T-helper 17 cell (primary cell): ENCODE measurements at places on chromosomes 12 and 14. TPM values are rescaled to one million over a fixed set of nuclear protein-coding genes. Genes with fewer than 3 reads are reported as not detected.

DNA sequence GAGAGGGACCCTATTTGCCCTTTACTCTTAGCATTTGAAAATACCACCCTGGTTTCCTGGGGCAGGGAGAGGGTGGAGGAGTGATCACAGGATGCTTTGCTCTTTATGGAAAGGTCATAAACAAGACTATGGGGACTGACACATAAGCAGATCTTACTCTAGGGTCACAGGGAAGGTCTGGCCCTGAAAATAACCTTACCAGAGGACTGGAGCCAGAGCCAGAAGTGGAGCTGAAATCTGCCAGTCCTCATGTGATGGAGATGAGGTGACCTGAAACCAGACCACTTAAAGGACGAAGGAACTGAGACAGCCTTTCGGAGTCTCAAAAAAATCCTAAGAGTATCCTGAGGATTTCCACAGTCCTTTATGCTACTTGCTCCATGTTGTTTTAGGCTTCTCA, 12.4 kb downstream of the PFKM start:
- DNase-seq, result no peak

DNA sequence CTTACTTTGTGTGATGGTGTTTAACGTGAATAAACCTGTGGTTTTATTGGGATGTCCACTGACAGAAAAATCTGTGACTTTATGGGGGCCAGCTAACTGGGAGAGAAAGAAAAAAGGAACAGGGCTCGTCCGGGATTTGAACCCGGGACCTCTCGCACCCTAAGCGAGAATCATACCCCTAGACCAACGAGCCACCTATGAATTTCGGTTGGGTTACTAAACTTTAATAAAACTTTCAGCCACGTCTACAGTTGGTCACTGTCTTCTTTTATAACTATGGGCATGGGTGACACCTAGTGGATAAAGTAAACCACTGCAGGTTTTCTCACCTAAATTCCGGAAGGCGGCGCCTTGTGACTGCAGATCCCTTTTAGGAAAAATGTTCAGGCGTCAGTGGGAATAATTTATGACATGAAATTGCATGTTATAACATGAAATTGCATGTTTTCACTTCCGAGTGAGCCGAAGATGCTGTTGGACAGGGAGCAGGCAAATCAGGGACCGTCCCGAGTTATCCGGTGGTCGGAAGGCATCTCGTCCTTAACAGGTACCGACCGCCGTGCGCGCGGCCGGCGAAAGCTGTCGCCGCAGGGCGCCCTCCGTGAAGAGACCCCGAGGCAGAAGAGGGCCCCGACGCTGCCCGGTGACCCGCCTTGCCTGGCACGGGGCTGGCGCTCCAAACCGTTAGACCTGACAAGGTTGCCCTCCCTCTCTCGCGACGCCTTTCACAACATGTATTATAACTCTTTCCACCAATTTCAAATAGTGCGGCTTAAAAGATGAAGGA, 18.2 kb upstream of the RNASE12 start:
- peak; percentile 34 for DNase-seq

DNA sequence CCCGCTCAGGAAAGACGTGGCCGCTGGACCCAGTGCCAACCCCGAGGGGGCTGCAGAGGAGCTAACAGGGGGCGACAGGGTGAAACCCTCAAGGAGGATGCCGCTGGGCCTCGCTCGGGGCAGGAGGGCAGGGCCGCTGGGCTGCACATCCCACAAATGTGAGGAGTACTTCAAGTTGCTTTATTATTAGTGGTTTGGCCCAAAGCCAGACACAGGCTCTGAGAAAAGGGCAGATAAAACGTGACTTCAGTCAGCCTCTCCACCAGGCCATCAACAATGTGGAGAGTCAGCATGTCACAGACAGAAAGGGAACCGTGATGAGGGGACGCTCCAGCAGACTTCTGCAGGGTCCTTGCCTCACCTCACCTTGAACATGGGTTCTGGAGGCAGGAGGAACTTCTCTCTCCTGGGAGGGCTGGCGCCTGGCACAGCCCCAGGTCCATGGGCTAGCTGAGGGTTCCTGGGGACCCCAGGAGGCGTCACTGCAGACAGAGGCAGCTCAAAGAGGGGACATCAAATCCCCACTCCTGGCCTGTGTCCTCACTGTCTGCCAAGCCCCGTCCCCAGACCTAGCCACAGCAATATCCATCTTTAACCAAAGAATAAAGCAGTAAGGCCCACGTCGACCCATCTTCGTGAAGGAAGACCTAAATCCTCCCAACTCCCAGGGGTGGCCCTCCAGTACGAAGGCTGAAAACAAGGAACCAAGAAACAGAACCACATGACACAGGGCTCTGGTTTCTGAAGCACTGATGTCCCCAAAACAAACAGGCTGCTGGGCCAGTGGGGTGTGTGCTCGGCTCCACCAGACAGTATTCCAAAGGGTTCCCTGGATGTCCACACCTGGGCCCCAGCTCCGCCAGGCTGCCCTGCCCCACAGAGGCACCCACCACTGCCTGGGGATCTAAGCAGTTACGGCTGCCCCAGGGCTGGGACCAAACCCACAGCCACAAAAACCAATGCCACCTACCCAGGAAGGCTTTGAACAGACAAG, 35.1 kb downstream of the CCDC85C start:
- no peak for DNase-seq

GRCh38 chr12:49274396-49275069, 9.7 kb downstream of the TUBA1C start:
- no peak for DNase-seq

DNA sequence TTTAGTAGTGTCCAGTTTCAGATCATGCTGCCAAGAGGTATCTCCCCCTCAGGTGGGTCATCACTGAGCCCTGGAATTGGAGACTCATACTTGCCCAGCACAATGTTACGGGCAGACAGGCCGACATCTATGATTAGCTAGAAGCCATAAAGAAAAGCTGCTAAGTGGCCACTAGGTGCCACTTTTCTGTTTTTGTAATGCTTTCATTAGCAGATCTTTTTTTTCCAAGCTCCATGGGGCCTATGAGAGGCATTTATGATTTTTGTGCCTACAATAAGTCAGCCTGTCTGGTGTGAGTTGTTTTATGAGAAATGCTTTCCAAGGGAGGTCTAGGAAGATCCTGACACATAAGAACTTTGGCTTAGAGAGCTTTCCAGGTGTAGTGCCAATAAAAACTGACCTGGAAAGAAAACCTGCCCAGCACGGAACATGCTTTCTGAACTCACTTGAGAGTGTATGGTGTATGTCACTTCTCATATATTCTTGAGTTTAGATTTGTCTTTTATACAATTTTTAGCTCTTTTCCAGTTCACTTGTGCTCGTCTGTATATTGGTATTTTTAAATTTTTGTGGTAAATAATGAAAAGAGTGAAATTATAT, 21.8 kb upstream of the SMCO2 start:
- DNase-seq, result no peak

DNA sequence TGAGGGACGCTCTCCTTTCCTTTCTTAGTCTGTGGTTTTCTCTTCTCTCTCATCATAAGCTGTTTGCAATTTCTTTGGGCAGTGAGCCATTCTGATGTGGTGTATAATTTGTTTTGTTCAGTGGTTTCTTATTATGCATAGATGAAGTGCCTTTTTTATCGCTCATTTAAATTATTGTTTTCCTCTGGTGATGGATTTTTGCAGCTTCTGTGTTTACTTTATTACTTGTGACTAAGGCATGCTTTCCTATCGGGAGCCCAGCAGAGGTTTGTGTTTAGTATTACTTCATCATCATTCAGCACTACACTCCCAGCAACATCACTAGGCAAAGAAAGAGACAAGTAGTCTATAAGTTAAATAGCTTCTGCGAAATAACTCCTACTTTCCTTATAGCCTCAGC, 586.6 kb upstream of the NOVA1 start:
- DNase-seq, result no peak

DNA sequence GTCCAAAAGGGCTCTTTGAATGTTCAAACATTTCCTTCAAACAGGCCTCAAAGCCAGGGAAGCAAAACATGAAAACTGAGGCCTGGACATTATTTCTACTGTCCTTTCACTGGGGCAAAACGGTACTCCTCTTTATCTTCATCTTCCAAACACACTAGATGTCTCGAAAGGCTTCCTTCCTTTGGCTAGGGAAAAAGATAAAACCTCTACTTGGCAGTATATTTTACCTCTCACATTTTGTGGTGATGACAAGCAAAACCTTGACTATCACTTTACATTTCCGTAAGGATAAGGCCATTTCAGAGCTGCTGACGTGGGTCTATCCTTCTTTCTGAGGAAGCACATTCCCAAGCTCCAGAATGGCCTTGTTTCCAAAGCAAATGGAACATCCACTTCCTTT, 9.9 kb downstream of the STAB2 start:
- DNase-seq, result no peak

GRCh38 chr14:85468816-85469215, 61.1 kb upstream of the FLRT2 start:
- DNase-seq, result no peak

DNA sequence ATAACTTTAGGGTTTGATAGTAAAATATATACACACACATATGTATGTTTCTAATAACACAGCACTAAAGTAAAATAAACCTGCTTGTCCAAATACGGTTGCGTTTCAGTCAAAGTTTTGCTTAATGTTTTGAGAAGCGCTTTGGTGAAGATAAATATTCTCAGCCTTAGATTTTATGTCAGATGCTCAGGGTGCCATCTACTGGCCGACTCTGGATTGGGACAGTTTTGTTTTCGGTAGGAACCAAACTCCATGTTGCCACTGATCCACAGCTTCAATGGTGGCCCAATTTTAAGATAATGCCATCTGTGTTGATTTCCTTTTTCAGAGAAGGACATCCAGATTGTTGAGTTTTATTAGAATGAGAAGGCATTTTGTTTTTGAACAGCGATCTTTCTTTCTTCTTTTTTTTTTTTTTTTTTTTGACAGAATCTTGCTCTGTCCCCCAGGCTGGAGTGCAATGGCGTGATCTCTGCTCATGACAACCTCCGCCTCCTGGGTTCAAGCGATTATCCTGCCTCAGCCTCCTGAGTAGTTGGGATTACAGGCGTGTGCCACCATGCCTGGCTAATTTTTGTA, 43.1 kb downstream of the LLPH start:
- no peak for DNase-seq

The CACNA1C gene
- total RNA-seq, result 0.02 TPM

The SPTB gene
- 0.40 TPM for total RNA-seq

The CD69 gene
- total RNA-seq, result 1,104 TPM

The CLEC4D gene
- 0.22 TPM for total RNA-seq

The FAM181A gene
- total RNA-seq, result not detected
